HT1080 (cell line): ENCODE measurements at places on chromosomes 5 and 9. TPM values are rescaled to one million over a fixed set of nuclear protein-coding genes. Genes with fewer than 3 reads are reported as not detected.

DNA sequence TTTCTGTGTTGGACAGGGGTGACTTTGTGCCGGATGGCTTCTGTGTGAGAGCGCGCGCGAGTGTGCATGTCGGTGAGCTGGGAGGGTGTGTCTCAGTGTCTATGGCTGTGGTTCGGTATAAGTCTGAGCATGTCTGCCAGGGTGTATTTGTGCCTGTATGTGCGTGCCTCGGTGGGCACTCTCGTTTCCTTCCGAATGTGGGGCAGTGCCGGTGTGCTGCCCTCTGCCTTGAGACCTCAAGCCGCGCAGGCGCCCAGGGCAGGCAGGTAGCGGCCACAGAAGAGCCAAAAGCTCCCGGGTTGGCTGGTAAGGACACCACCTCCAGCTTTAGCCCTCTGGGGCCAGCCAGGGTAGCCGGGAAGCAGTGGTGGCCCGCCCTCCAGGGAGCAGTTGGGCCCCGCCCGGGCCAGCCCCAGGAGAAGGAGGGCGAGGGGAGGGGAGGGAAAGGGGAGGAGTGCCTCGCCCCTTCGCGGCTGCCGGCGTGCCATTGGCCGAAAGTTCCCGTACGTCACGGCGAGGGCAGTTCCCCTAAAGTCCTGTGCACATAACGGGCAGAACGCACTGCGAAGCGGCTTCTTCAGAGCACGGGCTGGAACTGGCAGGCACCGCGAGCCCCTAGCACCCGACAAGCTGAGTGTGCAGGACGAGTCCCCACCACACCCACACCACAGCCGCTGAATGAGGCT is at the start of gene ADRB2:
ADRB2 (plus strand) TSS at position 559 of the 686 bp plus-strand sequence. CDS start 221 bp downstream, outside the sequence.
- no peak for DNase-seq

DNA sequence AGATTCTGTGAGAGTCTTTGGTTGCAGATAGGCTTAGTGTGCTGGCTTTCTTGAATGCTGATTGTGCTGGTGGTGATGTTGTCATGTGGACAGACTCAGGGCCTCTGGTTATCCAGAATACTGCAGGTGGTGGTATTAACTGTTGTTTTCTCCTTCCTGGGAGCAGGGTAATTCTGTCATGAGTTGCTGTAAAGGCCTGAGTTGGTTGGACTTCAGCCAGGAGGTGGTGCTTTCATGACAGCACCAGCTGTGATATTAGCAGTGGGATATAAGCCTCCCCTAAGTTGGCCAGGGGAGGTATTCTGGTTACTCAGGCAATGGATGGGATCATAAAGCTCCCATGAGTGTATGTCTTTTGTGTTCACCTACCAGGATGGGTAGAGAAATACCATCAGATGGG is 16.4 kb upstream of the RNF180 start:
- DNase-seq = no peak

- no peak for DNase-seq
Observed at GRCh38 chr9:75826314-75826713, 64.2 kb upstream of the PCSK5 start.

SLC46A2 gene
- total RNA-seq = not detected in 2 replicates

- DNase-seq = peak; percentile 77
Observed at GRCh38 chr9:16119261-16120230, 566.7 kb downstream of the CCDC171 start.

DNA sequence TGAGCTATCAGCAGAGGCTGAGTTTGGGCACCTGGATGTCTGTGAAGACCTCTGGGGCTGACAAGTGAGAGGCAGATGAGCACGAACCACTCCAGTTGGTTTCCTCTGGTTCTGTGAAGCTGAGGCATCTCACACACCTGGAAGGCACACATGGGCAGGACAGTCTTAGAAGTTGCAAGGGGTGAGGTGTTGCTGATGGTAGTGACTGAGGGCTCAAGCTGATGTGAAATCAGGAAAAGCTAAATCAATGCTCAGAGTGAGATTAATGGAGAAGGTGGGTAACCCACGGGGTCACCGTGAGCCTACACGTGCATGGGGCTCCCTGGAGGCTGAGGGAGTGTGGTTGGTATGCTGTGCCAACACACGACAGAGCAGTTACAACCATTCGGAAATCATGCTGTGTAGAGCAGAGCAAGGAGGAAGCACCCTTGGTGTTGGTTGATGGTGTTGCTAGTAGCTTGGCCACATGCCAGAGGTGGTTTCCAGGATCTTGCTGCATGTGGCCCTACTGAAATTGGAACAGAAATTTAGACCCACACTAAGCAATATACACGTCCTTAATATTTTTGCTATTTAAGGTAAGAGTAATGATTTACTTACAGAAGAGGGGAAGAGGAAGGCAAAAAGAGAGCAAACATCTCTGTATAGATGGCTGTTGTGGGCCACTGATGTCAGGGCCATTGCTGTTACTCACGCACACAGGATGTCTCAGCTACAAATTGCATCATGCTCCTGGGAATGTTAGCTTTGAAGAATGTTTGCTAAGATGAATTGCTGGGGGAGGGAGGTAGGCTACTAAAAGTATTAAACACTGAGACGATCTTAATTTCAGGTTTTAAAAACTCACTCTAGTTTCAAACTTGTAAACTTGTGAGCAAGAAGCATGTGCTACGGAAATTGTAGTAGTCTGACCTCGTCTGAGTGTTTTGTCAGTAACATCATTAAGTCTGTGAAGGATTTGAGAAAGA is 170.5 kb downstream of the ARHGEF28 start:
- DNase-seq = peak; percentile 91

- no peak for DNase-seq
Observed at GRCh38 chr9:130493476-130493875, 48.7 kb downstream of the ASS1 start.

SLC6A19 gene
- total RNA-seq = not detected in 2 replicates

DNA sequence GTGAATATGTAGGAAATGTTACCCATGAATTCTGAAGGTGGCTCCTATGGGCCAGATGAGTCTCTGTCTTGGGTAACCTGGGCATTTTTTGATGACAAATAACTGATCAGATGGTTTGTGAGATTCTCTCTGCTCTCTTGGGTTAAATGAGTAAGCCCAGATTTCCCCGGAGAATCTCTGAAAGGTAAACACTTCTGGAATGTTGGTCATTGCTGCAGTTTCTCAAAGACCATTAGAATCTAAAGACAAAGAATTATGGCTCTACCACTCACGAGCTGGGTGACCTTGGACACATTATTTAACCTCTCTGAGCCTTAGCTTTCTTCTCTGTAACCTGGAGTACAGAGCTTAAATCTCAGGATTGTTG is 191.2 kb downstream of the DAB2IP start:
- DNase-seq = peak; percentile 52

DNA sequence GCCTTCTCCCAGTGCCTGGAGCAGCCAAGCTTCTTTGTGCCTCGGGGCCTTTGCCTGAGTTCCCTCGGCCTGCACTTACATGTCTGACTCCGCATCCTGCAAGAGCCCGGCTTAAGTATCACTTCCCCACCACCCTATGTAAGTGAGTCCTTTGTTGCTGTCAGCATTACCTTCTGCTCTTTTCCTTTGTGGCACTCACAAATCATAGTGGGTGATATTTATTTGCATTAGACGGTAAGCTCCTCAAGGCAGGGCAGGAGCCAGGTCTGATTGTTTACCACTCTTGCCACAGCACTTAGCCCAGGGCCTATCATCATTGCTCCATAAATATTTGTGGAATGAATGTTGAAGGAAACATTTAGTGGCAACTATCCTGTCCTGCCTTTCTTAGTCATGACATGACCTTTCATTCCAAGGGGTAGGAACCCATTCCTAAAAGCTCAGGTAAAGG is 4.8 kb downstream of the GM2A start:
- no peak for DNase-seq

GRCh38 chr9:125746774-125747052 is 460 bp upstream of the PBX3 start:
- no peak for DNase-seq

DNA sequence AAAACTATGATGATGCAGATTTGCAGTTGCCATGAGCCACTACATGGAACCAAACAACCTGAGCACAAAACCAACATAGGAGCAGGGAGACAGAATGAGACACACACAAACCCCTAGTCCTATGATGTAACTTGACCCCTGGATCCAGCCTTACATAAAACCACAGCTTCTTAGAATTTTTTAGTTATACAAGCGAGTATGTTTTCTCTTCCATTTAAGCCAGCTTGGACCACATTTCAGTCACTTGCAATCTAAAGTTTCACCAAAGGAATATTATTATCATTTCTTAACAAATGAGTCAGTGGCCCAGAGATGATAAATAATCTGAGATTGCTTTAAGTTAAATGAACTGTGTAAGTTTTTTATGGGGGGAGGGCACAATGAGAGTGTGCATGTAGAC is 6.8 kb downstream of the SPOCK1 start:
- no peak for DNase-seq

PPP2R2B gene
- 0.33 TPM in 1 of 2 replicates, not detected in the other for total RNA-seq

GRCh38 chr5:148574167-148574566 is 80.2 kb downstream of the HTR4 start:
- no peak for DNase-seq

- no peak for DNase-seq
Observed at GRCh38 chr5:103474677-103475076, 87.9 kb downstream of the NUDT12 start.

- DNase-seq = no peak
Observed at GRCh38 chr9:117815315-117815714, 111.1 kb downstream of the TLR4 start.

DNA sequence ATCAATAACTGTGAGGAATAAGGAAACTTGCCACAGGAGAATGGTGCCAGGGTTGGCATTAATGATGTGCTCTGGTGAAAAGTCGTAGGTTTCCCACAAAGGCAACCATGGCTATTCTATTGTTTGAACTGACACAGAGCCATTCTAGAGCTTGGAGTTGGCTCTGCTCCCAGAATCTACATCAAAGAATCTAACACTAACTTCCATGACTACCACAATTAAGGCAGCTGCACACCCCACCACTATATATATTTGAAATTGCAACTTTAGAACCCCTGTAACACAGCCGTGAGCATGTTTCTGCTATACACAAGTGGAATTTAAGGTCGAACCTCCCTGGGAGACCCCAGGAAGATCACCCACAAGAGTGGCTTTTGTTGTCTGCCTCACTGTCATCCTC is 89.7 kb upstream of the CCDC152 start:
- no peak for DNase-seq

- no peak for DNase-seq
Observed at GRCh38 chr5:55679556-55679955, 32.6 kb downstream of the SLC38A9 start.

TERT gene
- total RNA-seq = 9.0 and 10.5 TPM in 2 replicates
